Hepatocyte (in vitro differentiated cells): ENCODE measurements at places on chromosomes 1 and 21. TPM values are rescaled to one million over a fixed set of nuclear protein-coding genes. Genes with fewer than 3 reads are reported as not detected.
A peak's percentile ranks its signal among the peaks of the same experiment; 100 is the strongest.

Gene MCOLN3
- 13.6 and 13.9 TPM in 2 replicates for polyA plus RNA-seq

DNA sequence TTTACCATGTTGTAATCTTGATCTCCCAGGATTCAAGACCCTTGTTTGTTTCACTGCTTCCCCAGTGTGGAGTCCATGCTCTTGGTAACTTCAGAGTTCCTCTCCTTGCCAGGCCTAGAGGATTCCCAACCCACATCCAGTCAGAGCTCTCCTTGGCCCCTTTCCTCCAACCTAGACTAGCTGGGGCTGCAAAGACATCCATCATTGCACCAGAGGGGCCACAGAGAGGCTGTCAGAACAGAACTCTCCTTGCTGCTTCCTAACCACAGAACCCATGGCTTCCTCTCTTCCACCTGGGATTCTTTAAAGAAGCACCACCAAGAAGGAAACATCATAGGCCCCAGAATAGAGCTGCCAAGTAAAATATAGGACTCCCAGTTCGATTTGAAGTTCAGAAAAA lies 81.0 kb downstream of the HMGB4 start:
- no peak for DNase-seq

- DNase-seq = no peak
Observed at GRCh38 chr1:61110554-61110953, 28.2 kb downstream of the NFIA start.

DNA sequence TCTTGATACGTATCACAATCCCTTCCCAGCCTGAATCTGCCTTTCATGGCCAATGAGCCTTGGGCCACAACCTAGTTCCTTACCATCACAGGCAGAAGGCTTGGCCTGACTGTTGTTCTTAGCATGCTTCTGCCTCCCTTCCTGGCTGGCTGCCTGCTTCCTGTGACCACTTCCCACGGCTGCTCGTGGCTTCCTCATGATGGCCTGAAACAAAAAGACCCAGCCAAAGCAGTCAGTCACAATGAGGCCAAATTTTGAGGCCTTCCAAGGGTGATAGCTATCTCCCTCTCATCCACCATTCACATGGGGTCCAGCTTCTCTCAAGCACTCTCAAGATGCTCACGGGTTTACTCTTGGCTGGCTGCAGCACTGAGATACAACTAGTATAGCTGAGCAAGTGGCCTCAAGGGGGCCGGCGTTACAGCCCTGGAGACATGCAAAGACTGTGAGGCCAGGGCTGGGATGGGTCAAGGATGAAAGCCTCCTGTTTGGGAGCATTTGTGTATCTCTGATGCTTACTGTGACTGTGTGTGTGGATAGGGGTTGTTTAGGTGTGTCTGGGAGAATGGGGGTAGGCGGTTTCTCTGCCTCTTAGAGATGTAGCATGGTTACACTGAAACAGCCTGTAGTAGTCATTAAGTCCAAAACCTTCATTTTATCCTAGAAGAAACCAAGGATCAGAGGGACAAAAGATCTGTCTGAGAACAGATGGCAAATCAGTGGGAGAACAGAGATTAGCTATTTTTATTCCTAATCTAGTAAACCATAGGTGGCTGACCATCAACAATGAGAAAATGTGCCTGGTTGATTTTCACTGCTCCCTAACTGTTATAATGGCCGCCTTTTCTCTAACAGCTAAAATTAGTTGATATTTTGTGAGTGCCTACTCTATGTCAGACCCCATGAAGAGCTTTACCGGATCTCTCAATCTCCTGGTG lies 5.4 kb upstream of the TOE1 start:
- DNase-seq = peak; percentile 46

Gene B3GALT5
- 2.0 and 3.1 TPM in 2 replicates for polyA plus RNA-seq

GRCh38 chr21:24989516-24989915 lies 617.8 kb downstream of the MRPL39 start:
- no peak for DNase-seq

Gene KCNA2
- polyA plus RNA-seq = 0.80 TPM in 1 of 2 replicates, not detected in the other

- DNase-seq = peak; percentile 81
Observed at GRCh38 chr1:203871114-203871880, 9.9 kb downstream of the SNRPE start.

DNA sequence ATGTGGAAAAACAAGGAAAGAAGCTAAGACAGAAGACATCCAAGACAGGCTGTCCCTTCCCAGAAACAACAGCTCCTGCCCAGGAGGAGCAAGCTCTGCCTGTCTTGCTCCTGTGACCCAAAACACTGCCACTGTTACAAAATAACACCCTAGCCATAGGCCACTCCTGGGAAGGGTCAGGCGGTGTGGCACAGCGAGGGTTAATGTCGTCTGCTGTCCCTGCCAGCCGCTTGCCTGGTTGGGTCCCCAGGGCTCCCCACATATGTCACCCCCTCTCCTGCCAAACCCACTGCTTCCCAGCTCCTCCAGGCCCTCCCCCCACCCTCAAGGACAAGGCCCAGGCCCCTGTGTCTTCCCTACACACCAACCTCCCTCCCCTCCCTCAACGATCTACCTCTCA lies 3.9 kb upstream of the NHLH1 start:
- DNase-seq = no peak

Gene TBX15
- polyA plus RNA-seq = 1.6 and 1.9 TPM in 2 replicates

GRCh38 chr1:234555390-234556024 lies 54.5 kb downstream of the IRF2BP2 start:
- DNase-seq = no peak

DNA sequence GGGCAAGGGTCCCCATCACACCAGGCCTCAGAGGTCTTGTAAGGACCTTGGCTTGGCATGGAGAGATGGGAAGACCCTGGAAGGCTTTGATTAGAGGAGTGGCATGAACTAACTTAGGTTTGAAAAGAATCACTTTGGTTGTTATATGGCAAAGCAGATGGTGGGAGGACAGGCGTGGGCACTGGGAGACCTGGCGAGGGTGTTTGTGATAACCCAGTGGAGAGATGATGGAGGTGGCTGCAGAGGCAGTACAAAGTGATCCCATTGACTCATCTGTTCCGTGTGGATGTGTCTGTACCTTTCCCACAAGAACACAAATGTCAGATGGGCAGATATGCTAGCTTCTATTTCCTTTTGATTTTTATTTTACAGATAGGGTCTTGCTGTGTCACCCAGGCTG lies 168.3 kb downstream of the SLC35F3 start:
- DNase-seq = no peak

GRCh38 chr1:245156736-245157505 lies 2.1 kb downstream of the KIF26B start:
- DNase-seq = peak; percentile 47

Gene KRTAP13-2
- polyA plus RNA-seq = not detected in 2 replicates

DNA sequence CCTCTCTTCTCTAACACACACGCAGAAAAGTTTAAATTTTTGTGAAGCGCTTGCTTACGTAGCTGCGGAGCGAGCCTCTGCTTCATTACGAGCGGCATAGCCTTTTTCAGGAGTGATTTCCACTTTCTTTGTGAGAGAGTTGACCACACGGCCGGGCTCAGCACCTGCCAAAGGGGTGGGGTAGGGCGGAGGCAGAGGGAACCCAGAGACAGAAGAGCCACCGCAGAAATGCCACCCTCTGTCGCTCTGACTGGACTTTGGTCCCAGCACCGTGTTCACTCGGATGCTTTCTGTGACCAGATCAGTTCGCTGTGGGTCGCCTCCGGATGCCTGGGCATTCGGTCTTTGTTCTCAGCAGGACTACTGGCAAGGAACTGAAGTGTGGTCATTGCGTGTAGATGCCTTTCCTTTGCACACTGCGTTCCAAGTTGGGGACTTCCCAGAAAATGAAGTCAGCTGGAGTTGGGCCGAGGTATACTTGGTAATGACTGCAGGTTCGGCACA lies 883 bp downstream of the CHODL start:
- DNase-seq = peak; percentile 27

- DNase-seq = no peak
Observed at GRCh38 chr1:184034761-184035379, 2.7 kb downstream of the COLGALT2 start.

GRCh38 chr1:63524201-63524600 lies 876 bp downstream of the EFCAB7 start:
- no peak for DNase-seq

Gene APOBEC4
- polyA plus RNA-seq = not detected in 2 replicates

DNA sequence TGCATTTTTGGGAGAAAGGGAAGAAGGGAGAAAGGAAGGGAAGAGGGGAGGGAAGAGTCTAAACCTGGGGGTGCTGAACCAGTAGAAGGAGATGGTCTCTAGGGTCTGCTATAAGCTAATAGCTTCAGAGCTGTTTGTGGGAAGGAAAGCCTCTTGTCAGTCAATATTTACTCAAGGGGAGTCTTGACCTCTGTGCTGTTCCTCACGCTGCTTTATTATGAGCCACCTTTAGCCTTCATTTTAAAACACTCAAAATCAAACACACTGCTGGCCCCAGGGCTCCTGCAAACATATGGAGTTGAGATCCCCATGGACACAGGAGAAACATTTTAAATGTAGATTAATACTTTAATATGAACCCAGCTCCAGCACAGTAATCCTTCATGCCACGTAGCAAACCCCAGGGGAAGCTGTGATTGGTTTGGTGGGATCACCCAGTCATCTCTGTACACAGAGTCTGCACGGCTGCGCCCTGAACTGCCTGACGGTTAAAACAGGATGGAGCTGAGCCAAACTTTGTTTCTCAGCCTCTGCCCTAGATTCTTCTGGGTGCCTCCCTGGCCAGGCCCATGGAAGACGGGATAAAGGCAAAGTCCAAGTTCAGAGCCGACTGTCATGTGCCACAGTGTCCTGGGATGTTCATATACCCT lies 40.2 kb upstream of the VWA5B1 start:
- DNase-seq = peak; percentile 88

GRCh38 chr1:245128381-245129101 lies 26.2 kb upstream of the KIF26B start:
- no peak for DNase-seq

GRCh38 chr1:178267646-178268094 lies 173.8 kb downstream of the RASAL2 start:
- no peak for DNase-seq

Gene MYCL
- polyA plus RNA-seq = 7.3 and 7.8 TPM in 2 replicates

DNA sequence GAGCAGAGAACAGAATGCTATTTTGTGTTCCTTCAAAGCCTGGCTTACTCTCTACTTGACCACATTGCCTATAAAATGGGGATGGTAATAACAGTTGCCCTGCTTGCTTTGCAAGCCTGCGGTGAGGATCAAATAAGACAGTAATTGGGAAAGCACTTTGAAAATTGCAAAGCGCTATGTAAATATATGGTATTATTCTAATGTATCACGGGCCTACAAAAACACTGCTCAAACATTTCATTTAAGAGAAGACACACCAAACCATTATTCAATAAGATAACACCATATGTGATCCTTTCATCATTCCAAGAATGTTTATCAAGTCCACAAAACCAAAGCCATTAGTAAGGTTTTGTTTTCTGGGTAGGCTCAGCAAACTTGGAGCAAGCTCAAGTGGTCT lies 208.4 kb downstream of the ROR1 start:
- no peak for DNase-seq

Gene FAM72A
- polyA plus RNA-seq = 1.8 and 4.2 TPM in 2 replicates

DNA sequence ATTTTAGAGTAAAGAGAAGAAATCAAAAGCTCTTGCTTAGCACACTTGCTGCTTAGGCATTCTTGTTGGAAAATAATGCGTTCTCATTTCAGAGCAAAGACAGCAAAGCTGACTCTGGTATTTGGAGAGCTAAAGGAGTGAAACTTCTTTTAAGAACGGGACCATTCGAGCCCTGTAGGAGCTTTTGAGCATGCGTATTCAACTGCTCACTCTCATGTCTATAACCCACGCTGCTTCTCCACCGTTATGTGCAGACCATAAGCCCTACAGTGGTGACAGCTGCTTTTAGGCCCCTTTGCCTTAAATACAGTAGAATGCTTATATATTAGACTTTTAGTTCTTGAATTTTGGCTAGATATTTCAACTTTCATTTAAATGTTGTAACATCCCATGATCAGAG lies 214.2 kb upstream of the CACYBP start:
- no peak for DNase-seq

Gene RNASEL
- polyA plus RNA-seq = 4.0 and 5.3 TPM in 2 replicates

Gene CBR3
- polyA plus RNA-seq = 0.22 and 0.56 TPM in 2 replicates

DNA sequence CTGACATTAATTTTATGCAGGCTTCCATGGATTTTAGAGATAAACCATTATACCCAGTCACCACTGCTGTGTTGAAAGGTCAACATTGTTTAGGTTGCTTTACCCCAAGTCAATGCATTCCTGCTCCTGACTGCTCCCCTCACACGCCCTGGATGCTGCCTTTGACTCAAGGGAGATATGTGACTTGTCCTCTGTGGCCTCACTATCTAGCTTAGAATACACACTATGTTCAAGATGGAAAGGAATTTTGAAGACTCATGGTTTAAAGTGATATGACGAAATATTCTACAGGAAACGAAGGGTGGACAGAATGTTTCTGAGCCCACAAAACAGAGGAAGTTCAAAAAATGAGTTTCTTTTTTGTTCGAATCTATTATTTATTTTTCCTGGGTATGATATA lies 170.4 kb upstream of the NR5A2 start:
- DNase-seq = no peak

Gene MROH7
- 0.24 and 0.95 TPM in 2 replicates for polyA plus RNA-seq

GRCh38 chr1:40423264-40423642 lies 27.0 kb upstream of the ZFP69B start:
- no peak for DNase-seq

DNA sequence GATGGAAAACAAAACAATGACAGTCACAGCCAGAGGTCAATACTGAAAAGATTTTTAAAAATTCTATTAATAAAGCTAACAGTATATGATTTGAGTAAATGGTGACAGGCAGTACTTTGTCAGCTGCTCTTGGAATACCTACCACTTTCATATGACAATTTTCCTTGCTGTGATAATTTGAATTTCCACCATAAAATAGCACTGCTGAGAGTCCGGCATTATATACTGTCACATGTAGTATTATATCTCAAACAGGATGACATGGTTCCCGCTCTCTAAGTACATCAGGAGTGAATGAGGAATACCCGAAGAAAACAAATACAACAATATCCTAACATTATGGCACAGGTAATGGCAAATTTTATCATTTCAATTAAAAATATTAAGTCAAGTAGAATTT lies 146.8 kb upstream of the TMPRSS15 start:
- no peak for DNase-seq

Gene CR1L
- polyA plus RNA-seq = not detected in 2 replicates

- DNase-seq = no peak
Observed at GRCh38 chr1:110341146-110341871, 2.1 kb downstream of the RBM15 start.

- no peak for DNase-seq
Observed at GRCh38 chr1:245124644-245125043, 30.1 kb upstream of the KIF26B start.

Gene SLC45A1
- polyA plus RNA-seq = 1.0 and 1.6 TPM in 2 replicates

DNA sequence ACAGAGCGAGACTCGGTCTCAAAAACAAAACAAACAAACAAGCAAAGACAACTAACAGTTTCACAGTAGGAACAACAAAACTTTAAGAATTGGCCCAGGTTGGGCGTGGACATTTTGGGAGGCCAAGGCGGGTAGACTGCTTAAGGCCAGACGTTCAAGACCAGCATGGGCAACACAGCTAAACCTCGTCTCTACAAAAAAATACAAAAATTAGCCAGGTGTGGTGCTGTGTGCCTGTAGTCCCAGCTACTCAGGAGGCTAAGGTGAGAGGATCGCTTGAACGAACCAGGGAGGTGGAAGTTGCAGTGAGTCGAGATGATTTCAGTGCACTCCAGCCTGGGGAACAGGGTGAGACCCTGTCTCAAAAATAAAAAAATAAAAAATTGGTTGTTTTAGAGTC lies 13.5 kb downstream of the GTF2B start:
- no peak for DNase-seq

- no peak for DNase-seq
Observed at GRCh38 chr1:22509815-22510214, 53.5 kb upstream of the EPHA8 start.

GRCh38 chr1:10530756-10531495 lies 56.2 kb downstream of the PEX14 start:
- DNase-seq = no peak

- DNase-seq = no peak
Observed at GRCh38 chr21:31338908-31339368, 5.1 kb downstream of the TIAM1 start.

GRCh38 chr1:201172326-201172725 lies 18.1 kb upstream of the TMEM9 start:
- no peak for DNase-seq
